ENCODE measurements at places on chromosomes 12 and 14.

GRCh38 chr12:13288937-13289652 lies 92.6 kb downstream of the EMP1 start:
- DNase-seq = no peak

DNA sequence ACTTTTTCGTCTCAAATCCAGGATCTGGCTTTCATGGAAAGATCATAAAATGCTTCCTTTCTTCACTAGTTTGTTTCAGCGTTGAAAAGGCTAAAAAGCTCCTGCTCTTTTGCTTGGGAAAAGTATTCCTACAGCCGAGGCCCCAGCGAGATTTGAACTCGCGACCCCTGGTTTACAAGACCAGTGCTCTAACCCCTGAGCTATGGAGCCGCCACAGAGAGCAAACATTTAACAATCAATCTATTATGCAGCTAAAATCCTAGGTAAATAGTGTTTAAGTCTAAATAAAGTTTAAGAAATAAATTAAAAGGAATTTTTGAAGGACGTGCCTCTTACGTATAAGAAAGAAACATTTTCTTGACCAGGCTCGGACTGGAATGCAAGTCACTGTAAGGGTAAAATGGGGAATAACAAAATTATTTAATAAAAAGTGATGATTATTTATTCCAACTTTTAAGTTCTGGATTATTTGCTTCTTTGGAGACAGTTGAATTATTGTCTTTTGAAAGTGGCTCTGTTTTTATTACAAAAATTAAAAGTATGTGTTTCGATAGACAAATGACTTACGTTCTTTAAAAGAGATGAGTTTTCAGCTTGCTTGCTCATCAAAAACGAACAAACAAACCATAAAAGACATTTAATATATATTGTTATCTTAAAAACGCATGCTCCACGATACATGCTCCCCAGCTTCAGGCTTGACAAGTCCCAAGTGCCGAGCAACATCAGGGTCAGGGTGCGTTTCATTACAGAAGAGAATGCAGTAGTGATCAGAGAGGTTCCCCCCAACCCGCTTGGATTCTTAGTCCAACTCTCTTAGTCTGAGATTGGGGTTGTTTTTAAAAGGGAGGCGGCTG lies 10.2 kb downstream of the OR6S1 start:
- DNase-seq = peak; percentile 80

DNA sequence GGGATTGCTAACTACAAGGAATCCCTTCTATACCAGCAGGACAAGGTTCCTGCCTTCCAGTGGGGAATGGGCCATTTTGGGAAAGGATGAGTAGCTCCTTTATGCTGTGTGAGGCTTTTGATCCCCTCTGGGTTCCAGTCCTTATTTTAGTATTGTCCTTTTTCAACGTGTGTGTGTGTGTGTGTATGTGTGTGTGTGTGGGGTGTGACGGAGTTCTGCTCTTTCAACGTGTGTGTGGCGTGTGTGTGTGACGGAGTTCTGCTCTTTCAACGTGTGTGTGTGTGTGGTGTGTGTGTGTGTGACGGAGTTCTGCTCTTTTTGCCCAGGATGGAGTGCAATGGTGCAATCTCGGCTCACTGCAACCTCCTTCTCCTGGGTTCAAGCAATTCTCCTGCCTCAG lies 27.4 kb downstream of the RAB35 start:
- DNase-seq = no peak

DNA sequence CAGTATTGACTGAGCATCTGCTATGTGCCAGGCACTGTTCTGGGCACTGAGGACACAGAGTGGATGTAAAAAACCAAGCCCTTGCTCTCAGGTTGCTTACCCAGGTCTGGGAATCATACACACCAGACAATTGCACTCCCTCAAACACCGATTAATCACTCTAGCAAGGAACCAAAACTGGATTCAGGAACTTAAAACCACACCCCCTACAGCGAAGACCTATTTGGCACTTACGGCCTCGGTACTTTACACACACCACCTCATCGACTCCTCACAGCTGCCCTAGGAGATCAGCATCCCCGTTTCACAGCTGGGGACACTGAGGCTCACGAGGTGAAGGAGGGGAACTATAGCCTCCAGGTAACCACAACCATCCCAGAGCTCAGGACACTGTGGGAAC lies 1.6 kb downstream of the GLTP start:
- DNase-seq = no peak

DNA sequence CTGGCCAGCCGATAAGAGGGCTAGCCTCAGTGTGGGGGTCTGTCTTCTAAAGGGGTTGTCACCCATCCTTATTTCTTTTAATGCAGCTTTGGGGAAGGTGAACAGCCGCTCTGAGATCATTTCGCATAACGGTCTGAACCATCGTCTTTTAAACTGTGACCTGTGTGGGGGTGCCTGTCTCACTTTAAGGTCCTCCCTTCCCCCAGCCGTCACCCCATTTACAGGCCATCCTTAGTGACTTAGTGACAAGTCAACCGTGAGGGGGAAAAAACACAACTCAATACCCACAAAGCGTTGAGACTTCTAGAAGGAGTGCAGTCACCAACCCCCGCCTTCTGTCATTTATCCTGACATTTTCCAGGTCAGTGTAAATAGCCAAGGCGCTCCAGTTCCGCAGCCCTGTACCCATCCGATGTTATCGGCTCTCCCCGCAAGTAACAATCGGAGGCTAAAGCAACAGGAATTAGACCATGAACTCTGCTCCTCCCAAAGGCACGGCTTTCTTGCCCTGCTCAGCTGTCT lies 505 bp upstream of the DENND5B start:
- no peak for DNase-seq

GRCh38 chr12:42422785-42423184 lies 96.8 kb downstream of the PPHLN1 start:
- DNase-seq = no peak

GRCh38 chr12:43271659-43272058 lies 280.3 kb downstream of the ADAMTS20 start:
- DNase-seq = no peak

DNA sequence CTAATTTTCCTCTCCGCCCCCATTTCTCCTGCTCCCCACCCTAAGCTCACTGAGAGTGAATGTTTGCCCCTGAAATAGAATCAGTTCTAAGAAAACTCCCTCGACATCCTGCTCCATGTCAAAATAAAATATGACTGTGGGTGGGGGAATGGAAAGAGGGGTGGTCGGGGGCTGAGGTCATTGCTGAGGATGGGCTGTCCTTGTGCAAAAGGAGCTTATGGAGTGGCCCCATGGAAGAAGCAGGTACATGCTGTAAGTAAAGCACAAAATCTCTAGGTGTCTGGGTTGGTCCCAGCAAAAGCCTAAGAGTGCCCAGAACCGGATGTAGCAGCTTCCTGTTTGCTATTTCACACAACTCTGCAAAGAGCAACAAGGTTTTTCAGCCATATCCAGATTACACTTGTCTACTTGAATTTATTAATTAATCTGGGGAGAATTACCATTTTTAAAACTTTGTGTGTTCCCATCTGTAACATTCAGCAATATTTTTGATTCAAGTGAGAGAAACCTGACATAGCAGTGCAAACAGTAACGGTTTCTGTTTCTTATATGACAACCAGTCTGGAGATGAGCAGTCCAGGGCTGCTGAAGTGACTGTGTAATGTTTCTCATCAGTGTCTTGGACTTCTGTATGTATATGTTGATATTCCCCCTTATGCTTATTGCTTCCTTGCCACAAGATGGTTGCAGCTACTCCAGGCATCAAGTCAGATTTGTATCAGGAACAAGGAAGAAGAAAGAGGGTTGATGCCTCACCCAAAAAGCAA lies 40.4 kb upstream of the GZMB start:
- peak; percentile 75 for DNase-seq

DNA sequence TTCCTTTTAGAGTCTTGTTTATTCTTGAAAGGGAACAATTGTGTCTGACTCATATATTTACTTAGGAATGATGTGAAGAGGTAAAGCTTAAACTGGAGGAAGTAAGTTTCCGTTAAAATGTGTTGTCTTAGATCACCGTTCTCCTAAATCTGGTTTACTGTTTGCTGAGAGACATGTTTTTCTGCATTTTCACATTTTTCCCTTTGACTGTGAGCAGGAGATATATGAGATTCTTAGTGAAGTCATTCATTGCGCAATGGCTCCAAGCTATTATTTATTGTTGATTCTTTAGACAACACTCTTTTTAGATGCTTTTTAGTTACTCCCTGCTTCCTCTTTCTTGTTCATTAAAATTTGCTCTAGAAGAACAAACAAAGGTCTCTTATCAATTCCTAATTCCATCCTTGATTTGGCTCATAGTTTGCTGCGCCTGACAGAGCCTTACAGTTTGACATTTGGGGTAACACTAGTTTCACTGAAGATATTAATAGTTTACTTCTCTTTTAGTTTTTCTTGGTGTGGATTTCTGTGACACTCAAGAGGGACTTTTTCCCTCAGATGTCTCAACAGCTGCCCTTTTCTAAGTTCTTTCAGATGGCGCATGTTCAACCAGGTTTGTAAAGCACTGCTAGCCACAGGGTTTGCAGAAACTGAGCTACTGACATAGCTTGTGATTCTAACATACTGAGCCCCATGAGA lies 11.4 kb downstream of the CLECL1 start:
- DNase-seq = no peak

- no peak for DNase-seq
Observed at GRCh38 chr14:71554323-71554722, 377.9 kb upstream of the RGS6 start.

DNA sequence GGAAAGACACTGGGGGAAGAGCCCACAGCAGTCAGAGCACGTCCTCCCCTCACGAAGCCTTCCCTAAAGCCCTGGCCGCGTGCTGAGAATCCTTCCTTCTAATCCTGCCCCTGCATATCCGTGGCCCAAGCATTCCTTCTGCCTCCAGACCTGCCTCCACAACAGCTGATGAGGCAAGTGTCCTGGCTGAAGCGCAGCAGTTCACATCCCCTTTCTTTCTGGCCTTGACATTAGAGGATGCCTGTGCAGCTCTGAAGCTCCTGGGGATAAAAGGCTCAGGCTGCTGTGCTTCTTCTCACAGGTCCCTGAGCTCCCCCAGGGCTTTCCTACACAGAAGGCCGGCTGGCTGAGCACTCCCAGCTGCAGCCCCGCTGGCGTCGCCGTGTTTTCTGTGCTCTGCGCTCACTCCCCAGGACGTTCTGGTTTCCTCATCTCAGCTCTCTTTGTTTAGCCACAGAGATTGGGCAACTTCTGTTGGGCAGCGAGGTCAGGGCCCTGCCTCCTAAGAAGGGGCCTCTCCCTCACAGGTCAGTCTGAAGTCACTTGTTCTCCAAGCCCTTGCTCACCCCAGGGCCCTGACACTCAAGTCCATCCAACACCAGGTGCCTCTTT lies 45.8 kb downstream of the NINJ2 start:
- DNase-seq = no peak

DNA sequence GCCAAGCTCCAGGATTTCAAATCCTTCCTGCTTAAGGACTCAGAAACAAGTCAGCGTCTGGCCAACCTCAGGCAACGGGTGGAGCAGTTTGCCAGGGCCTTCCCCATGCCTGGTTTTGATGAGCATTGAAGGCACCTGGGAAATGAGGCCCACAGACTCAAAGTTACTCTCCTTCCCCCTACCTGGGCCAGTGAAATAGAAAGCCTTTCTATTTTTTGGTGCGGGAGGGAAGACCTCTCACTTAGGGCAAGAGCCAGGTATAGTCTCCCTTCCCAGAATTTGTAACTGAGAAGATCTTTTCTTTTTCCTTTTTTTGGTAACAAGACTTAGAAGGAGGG lies 4.7 kb downstream of the SHMT2 start:
- no peak for DNase-seq

DNA sequence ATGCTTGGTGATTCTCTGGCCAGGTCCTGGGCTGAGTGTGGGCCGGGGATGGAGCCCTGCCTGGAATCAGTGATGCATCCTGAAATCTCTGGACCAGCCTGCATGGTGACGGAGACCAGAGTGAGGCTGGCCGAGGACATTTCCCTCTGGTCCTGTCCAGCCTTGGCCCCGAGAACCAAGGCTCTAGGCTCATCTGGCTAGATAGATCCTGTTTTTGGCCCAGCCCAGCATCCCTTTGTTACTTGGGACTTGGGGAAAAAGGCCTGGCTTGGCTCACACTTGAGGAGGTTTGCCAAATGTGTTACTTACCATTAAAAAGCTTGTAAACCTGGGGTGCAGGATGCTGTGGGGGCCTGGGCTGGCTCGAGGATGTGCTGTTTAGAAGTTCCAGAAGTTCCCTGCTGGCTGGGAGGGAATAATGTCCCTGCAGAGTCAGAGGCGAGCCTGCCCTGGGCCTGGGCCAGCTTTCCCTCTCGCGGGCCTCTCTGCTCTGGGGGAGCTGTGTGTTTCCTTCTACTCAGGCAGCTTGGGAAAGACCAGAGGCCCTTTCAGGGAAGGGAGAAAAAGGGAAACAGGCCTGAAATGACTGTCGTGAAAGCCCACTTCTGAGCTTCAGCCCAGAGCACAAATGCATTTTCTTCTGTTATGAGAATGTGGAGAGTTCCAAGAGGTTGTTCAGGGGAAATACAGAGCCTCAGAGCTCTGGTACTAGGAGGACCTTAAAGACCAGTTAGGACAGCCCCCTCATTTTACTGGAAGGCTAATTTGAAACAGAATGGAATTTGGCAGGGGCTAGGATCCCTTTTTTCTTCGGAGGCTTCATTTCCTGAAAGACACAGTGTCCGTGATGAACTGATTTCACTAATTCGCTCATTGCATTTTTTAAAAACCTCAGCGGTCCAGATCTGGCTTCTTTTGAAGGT lies 47.2 kb upstream of the CTDSP2 start:
- no peak for DNase-seq

DNA sequence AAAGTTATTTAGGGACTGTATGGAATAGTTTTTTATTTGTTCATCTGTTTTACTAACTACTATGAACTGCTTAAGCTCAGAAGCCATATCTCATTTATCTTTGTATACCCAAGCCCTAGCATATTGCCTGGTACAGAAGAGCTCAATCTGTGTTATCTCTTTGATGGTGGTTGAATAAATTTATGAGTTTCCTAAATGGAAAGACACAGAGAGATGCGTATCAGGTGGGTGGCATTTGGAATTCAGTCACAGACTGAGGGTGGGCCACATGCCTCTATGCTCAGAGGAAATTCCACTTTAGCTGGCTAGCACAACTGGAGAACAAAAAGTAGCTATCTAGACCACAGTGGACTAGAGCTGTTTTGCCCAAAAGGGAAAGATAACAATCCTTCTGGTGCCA lies 145.5 kb downstream of the SLC6A15 start:
- no peak for DNase-seq

DNA sequence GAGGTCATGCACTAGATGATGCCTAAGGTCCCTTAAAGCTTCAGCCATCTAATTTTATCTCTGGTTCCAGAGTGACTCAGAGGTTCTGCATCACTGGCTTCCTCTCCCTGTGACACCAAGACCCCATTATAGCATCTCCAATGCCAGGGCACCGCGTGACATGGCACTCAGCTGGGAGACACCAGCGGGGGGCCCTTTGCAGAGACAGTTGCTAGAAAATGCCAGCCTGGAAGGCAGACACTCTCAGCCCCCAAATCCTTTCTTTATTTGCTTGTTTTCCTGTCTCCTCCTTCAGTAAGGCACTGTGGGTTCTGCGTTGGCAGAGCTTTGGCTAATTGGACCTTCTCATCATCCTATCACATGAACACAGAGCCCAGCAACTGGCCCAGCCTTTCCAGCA lies 123.5 kb upstream of the VRK1 start:
- no peak for DNase-seq

GRCh38 chr14:78154827-78155226 lies 15.3 kb upstream of the NRXN3 start:
- DNase-seq = no peak

GRCh38 chr12:54296393-54297099 lies 4.3 kb downstream of the NFE2 start:
- no peak for DNase-seq

GRCh38 chr14:53979747-53980642 lies 23.4 kb upstream of the BMP4 start:
- no peak for DNase-seq

GRCh38 chr14:69941768-69942742 lies 62.8 kb downstream of the SMOC1 start:
- DNase-seq = no peak

GRCh38 chr12:21541773-21542172 lies 15.7 kb downstream of the SPX start:
- DNase-seq = no peak
